ENCODE measurements at places on chromosomes 7 and 10. TPM values are rescaled to one million over a fixed set of nuclear protein-coding genes. Genes with fewer than 3 reads are reported as not detected.

- H3K4me1 ChIP-seq = no peaks in the 10 kb centered on the region
- no peak overlapping the region for H3K27ac ChIP-seq
- no peak for DNase-seq
- H3K36me3 ChIP-seq = no peaks in the 10 kb centered on the region
- no peaks in the 10 kb centered on the region for H3K27me3 ChIP-seq
- no peak overlapping the region for H3K4me3 ChIP-seq
These were observed 136.0 kb downstream of the MYOF start for GRCh38 chr10:93346108-93346507.

DNA sequence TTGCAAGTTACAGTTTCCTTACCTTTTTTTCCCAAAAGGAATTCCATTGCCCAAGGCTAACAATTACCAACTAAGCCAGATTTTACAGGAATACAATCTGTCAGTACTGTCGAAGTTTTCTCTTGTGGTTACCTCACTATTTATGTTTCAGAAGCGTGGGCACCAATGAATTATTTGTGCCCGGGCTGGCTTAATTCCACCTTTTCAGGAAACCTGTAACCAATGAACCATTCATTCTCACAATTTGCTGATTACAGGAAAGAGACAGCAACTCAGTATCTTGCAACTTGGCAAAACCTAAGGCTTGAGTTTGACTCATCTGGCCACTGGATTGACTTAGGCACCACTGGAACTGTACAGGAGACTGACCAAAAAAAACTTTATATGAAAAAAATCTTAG lies 485.6 kb downstream of the INHBA start:
- H3K36me3 ChIP-seq = no peaks in the 10 kb centered on the region
- H3K4me1 ChIP-seq = no peaks in the 10 kb centered on the region
- no peak overlapping the region for H3K4me3 ChIP-seq
- H3K27ac ChIP-seq = no peak overlapping the region
- H3K27me3 ChIP-seq = no peaks in the 10 kb centered on the region

MKRN1 gene
- total RNA-seq = 67.5 TPM

- H3K4me3 ChIP-seq = no peak overlapping the region
- no peaks in the 10 kb centered on the region for H3K27me3 ChIP-seq
- no peak for DNase-seq
- H3K4me1 ChIP-seq = peaks cover 18% of the 10 kb centered on the region
These were observed 3.4 kb upstream of the CHST12 start for GRCh38 chr7:2399848-2400587.

DNA sequence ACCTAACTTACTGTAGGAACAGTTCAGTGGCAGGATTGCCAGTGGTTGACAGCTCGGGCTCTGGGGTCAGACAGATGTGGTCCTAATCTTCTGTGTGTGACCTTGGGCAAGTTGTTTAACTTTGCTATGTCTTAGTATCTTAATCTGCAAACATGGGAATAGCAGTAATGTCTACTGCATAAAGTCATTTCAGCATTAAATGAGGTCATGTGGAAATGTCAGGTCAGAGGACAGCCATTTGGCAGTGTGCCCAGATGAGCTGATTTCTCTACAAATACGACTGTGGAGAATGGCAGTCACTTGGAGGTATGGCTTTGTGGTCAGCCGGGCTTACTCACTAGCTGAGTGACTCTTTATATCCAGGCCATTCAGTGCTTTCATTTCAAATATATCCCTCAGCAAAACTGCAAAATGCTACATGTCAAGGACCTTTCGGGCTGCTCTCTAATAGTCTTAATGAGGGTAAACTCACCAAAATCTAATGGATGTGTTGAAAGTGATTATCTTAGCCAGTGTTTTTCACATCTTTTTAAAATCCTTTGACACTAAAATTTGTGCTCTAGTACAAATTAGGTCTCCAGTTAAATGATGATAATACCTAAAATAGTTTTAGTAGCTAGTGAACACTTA lies 171.4 kb downstream of the ST7 start:
- no peak overlapping the region for H3K27ac ChIP-seq

GRCh38 chr7:100489824-100490223 lies 6.1 kb downstream of the NYAP1 start:
- no peaks in the 10 kb centered on the region for H3K36me3 ChIP-seq
- H3K27me3 ChIP-seq = no peaks in the 10 kb centered on the region
- no peak overlapping the region for H3K4me3 ChIP-seq
